ENCODE measurements at places on chromosomes 2 and 18. TPM values are rescaled to one million over a fixed set of nuclear protein-coding genes. Genes with fewer than 3 reads are reported as not detected.

SFTPB gene
- 1.7 TPM for total RNA-seq

DLGAP1 gene
- 0.05 TPM for total RNA-seq

SERPINB3 gene
- total RNA-seq, result not detected

FASTKD1 gene
- 19.6 TPM for total RNA-seq

SPDYA gene
- total RNA-seq, result 1.7 TPM

MAL gene
- total RNA-seq, result 1.0 TPM

SLC5A7 gene
- not detected for total RNA-seq

FBLN7 gene
- total RNA-seq, result 15.4 TPM

C2orf80 gene
- total RNA-seq, result not detected

SIX2 gene
- total RNA-seq, result 0.33 TPM

AQP12B gene
- total RNA-seq, result not detected

UGT1A9 gene
- not detected for total RNA-seq

PDCD1 gene
- 0.38 TPM for total RNA-seq
